C1 segment of cervical spinal cord (tissue), 14 donors: ENCODE measurements at places on chromosomes 7 and 10.

GRCh38 chr7:42193471-42194129 lies 43.4 kb downstream of the GLI3 start:
- DNase-seq, result no peak

- DNase-seq, result no peak
Observed at GRCh38 chr10:110410329-110411046, 87.2 kb upstream of the DUSP5 start.

GRCh38 chr10:80274396-80275134 lies 14.9 kb downstream of the MAT1A start:
- no peak for DNase-seq

DNA sequence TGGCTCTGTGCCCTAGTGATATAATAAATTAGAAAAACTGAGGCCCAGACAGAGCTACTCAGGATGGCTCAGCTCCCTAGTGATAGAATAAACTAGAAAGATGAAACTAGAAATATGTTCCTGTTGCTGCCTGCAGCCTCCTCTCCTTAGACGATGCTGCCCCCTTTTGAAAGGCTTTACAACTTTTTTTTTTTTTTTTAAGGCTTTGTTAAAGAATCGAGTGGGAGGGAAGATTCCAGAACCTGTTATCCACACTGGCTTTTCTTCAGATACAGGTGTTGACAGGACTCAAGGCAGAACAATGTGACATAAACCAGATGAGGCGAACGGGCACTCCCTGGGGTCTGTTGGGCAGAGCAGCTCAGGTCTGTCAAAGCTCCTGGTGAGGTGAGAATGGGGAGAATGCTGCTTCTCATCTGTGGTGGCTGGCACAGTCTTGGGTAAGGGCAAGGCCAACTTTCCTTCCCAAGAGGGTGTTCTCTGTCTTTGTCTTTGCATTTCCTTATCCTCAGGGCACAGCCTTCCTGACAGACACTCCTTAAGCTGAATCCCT lies 175.1 kb downstream of the COBL start:
- no peak for DNase-seq

DNA sequence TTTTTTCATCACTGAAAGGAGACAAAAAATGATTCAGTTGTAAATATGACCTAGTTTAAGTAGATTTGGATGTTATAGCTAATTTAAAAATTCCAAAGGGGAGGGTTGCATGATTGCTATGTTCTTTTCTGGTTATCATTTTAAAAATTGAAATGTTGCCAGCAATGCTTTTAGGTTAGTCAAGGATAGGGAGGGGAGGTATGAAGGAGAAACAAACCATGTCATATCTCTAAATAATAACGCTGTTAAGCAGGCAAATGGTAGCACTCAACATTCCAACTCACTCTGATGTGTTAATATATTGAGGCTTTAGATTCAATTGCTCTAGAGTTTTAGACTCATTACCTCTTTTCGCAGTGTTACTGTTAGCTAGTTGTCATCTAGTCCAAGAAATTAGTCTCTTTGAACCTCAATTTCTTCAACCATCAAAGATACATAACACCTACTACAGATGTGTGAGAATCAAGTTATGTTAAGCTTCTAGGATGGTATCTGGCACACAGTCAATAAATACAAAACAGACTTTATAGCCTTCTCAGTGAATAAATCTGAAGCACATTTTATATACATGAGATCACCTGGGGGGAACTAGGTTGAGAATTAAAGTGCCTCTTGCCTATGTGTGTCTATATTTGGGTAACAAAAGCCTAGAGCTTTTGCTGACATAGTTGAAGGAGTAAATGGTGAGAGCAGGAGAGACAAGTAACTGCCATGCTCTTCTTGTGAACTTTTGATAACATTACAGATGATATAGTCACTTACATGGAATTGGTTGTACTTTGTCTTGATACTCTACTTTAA lies 124.9 kb downstream of the CSTF2T start:
- DNase-seq, result no peak

- no peak for DNase-seq
Observed at GRCh38 chr7:111429781-111430180, 132.5 kb downstream of the IMMP2L start.

DNA sequence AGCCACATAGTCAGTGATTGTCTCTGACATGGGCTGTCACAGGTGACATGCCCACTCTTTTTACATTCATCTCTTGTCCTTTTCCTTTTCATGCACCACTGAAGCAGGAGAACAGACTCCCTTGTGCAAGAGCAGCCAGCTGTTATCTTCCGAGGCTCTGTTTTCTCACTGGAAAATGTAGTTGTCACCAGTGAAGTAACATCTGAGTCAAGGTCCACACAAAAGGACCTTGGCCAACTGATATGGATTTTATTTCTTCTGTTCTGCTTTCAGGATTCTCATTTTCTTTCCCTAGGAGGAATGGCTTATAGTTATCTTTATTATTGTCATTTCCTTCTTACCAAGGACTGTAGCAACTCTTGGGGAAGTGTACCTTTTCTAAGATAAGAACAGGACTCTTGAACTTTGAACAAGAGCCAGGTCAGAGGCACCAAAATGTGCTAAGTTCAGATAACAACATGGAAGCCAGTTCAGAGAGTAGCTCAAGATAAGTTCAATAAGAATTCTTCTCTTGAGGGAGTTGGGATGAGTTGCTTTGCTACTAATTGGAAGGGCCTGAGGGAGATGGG lies 22.7 kb downstream of the AVPI1 start:
- no peak for DNase-seq

DNA sequence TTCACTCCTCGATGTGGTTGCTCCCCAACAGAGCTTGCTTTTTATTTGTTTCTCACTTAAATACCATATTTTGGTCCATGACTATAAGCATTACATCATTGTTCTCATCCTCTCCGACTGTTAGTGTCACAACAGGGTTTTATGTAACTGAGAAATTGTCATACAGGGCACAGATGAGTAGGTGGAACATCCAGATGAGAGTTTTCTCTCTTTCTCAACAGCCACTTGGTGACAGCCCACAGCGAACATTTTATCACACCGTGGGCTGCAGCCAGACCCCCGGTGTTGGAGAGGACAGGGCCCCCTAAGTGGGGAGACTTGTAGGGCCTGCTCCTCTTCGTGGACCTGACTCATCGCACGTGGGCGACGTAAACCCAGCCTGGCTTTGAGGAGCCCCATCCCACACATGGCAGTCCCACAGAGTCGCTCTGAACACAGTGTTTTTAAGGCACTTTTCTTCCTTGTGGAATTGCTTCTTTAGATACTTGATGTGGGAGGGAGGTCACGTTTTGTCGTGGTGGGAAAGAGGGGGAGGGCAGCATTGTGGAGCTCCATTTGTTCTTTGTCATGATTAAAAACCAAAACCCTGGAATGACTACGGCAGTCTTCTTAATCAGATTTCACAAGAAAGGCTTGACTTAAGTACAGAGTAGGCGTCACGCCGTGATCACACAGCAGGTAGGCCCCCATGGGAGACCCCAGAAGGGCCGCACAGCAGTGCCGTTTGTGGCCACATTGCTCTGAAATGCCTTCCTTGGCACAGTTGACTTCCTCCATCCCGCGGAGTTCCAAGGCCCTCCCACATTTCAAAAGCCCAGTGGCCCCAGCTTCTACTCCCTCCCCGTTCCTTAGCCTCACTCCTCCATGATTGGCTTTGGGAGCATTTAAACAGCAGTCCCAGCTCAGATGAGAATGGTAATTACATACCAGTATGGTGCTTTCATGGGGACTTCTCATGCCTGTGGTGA lies 220.6 kb downstream of the CCDC3 start:
- DNase-seq, result no peak

DNA sequence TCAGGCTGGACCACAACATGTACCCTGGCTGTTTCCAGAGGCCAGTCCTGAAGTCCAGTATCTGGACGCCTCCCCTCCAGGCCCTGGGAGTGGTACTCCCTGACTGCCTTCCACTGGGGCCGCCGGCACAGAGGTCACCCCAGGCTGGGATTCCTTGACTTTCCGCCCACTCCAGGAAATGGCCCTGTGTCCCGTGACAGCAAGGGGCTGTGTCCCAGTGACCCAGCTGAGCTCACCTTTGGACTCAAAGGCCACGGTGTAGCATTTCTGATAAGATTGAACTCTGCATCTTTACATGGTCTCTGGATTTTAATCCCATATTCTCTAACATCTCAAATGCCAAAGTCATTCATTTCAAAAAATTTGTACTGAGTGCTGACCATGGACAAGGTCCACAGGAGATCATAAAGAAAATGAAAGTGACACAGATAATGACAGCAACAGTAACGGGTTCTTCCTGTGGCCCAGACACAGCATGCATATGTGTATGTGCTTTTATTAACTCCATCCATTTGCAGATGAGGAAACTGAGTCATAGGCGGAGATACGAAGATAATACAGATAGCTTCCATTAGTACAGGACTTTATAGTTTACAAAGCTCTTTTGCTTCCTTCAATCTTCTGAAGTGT lies 5.4 kb downstream of the ADAMTS14 start:
- DNase-seq, result no peak

GRCh38 chr7:133294234-133294633 lies 41.4 kb downstream of the EXOC4 start:
- DNase-seq, result no peak

- DNase-seq, result no peak
Observed at GRCh38 chr10:130986846-130987245, 324.7 kb downstream of the TCERG1L start.

- no peak for DNase-seq
Observed at GRCh38 chr7:92527300-92528187, 776 bp downstream of the PEX1 start.

DNA sequence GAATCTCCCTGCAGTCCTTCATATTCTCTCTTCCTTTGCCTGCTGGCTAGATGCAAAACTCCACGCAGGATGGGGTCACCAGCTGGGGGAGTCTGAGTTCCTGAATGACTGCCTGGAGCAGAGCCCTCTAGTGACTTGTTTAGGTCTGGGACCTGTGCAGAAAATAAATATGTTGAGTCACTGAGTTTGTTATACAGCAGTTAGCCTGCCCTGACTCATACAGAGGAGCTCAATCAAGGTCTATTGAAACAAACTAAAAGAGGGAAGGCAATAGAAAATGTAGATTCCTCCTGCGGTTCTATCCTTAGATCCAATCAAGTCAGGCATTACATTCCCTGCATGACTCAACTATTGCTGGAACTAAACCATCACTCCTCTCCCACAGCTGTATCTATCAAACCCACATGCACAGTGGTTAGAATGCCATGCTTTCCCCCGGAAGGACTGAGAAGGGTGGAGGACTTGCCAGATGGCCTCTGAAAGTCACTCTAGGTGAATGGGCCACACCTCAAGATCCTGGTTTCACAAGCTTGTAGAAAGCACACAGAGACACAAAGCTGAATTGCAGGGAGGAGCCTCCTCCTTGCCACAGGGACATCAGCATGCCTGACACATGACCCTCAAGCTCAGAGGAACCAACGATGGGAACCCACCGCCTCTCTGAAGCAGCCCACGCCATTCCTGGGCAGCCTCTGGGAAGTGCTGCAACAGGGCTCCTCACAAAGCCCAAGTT lies 73.9 kb downstream of the SH3PXD2A start:
- no peak for DNase-seq

DNA sequence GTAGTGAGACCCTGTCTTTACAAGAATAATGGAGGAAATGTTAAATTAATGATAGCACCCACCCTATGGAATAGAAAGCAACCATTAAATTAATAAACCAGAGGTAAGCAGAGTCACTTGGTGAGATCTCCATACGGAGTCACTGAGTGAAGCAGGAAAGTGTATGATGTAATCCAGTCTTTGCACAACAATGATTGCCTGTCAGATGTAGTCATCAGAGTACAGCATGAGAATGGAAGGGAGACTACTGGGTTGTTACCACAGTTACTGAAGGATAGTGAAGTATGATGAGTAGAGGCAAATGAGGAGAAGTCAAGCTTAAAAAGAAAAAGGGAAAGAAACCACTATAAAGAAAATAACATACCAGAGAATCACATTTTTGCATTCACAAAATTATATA lies 371.9 kb upstream of the SHH start:
- DNase-seq, result no peak

DNA sequence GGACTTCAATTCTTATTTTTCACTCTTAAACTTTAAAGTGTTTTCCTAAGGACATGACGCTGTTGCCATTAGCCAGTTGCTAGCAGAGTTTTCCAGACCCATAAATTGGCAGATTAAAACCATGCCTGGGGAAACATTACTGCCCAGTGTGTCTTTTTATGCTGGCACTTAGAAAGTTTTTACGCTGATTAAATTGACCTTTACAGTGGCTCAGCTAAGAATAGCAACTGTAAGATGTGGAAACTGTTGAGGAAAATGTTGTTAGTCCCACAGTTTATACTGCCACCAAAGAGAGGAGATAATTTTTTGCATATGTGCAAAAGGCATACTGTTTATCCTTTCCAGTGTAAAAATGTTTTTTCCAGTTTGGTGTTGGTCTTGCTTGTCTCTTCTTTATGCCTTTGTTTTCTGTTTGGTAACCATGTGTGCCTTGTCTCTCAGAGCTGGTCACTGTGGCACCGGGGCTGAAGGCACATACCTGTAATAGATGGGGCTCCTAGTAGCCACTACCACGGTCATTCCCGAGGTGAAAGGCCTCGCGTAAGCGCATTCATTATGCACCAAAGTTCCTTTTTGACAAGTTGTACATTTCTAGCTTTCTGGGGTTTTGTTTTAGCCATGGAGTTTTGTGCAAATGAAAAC lies 45.3 kb downstream of the CYP17A1 start:
- no peak for DNase-seq

DNA sequence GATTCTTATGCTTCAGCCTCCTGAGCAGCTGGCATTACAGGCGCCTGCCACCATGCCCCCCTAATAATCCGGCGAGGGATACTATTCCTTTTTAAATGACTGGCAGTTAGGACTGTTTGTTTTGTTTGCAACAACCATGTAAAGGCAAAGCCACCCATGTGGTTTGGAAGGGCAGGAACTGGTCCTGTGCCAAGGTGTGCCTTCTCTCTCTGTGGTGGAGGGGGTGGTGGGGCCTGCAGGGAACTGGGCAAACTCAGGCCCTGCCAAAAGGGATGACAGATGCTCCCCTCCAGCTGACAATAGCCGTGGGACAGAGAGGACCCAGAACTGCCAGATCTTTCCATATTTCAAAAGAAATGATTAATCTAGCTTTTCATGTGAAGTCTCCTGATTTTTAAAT lies 23.5 kb upstream of the WAPL start:
- DNase-seq, result peak; percentile 16
